ENCODE measurements at places on chromosomes 2 and 18.
A peak's percentile ranks its signal among the peaks of the same experiment; 100 is the strongest.

DNA sequence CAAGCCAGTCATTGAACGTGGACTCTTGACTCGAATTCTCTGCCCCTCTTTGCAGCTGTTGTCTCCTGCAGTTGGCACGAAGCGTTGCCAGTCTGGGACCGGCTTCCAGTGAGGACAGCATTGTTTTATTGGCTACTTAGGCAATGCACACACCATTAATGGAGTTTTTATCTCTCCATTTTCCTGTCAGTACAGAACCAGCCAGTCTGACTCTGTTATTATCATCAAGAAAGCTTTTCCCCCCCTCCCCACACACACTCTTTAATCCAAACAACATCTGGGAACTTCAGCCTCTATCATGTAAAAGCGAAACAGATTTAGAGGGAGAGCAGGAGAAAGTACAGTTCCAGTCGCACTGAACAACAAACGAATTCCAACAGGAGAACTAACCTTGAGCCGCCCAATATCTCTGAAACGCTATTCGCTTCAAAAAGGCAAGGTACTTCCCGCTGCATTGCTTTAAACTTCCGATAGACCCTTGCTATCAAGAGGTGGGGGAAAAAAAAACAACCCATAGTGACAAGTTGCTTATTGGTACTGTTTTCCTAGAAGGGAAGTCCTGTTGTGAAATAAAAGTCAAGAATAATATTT lies 38.2 kb downstream of the ACVR1 start:
- DNase-seq: peak; percentile 43

- DNase-seq: no peak
These were observed 854.3 kb downstream of the LRRTM4 start for GRCh38 chr2:76667821-76668271.

GRCh38 chr2:181185948-181186347 lies 205.5 kb downstream of the UBE2E3 start:
- peak; percentile 29 for DNase-seq

DNA sequence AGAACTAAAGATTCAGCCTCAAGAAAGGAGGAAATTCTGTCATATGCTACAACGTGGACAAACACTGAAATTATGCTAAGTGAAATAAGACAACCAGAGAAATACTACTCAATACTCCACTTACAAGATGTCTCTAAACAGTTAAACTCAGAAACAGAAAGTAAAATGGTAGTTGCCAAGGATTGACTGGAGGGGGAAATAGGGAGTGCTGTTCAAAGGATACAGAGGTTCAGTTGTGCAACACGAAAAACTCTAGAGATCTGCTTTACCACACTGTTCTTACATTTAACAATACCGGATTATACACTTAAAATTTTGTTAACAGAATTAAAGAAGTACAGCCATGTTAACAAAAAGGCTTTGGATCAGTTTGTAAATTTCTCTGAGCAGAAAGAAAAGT lies 39.8 kb upstream of the C2orf15 start:
- DNase-seq: peak; percentile 7

- DNase-seq: no peak
These were observed 145.7 kb upstream of the CDH19 start for GRCh38 chr18:66749481-66750035.

DNA sequence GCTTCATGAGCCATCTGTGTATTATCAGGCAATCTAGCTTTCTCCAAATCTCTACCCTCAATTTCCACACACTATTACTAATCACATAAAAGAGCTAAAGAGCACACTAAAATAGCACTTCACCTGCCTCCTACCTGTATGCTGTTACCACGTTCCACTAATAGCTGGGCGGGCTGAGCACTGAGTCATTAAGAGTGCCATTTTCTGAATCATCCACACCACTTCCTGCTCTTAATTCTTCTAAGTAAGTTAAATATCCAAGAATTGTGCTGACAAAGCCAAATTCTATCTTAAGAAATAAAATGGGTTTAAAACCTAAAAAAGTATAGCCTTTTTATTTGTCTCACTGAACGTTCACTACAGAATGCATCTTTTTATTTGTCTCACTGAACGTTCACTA lies 35.7 kb downstream of the NOL10 start:
- DNase-seq: peak; percentile 12

GRCh38 chr2:104746858-104747257 lies 107.1 kb upstream of the POU3F3 start:
- DNase-seq: no peak

Data from GM03348 (cell line).